Muscle of back (tissue), 13 donors: ENCODE measurements at places on chromosomes 1 and 21.

- DNase-seq, result no peak
These were observed 10.9 kb downstream of the RD3 start for GRCh38 chr1:211480941-211481545.

GRCh38 chr1:110548381-110548780, 29.4 kb upstream of the KCNA10 start:
- DNase-seq, result no peak

GRCh38 chr1:186283374-186283773, 91.7 kb downstream of the TPR start:
- no peak for DNase-seq

- DNase-seq, result no peak
These were observed at the start of gene PRSS38 for GRCh38 chr1:227815468-227816409. Gene PRSS38, plus strand, starts transcription at chr1:227815675. Its CDS starts 42 bp downstream, at chr1:227815717.

DNA sequence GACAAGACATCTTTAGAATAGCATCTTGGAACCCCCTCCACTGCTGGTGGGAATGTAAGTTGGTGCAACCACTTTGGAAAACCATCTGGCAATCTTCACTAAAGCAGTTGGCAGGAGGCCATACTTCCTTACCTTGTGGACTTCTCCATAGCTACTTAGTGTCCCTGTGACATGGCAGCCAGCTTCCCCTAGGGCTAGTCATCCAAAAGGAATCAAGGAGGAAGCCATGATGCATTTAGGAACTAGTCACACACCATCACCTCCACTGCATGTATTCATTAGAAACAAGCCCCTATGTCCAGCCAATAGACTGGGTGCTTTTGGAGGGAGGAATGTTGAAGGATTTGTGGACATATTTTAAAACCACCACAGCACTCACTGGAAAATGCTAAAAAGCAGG, 19.9 kb downstream of the MX2 start:
- DNase-seq, result no peak

DNA sequence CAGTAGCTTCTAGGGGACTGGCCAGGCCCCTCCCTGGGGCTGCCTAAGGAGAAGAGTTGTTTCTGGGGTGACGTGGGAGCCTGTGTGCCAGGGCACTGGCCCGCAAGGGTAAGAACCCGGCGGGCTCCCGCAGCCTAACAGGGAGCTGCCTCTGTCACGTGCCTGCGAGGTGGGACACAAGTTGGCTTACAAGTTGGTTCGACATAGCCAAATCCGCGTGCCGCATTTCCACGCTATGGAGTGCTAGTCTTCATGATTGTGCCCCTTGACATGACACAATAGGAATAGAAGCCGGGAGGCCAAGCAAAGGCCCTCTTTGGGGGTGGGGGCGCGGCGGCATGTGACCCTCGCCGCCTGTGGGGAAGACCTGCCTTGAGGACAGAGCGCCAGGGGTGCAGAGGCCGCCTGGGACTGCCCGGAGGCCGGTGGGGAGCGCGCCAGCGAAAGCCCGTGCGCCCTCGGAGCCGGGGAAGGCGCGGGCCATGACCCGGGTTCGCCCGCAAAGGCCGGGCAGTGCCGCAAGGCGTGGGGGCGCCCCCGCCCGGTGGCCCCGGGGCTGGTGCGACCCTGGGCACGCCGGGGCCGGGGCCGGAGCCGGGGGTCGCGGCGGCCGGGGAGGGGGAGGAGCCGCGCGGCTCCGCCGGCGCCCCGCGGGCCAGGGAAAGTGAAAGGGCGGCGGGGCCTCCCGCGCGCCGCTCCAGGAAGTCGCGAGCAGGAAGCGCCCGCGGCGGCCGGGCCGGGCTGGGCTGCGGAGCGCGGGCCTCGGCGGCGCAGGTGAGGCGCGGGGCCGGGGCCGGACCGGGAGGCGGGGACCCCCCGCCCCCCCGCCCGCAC, at the start of gene SLC37A1:
SLC37A1 (plus strand) TSS at position 702 of the 834 bp plus-strand sequence. CDS start 4,603 bp downstream, outside the sequence.
- no peak for DNase-seq

- DNase-seq, result no peak
These were observed 22.7 kb upstream of the LSM10 start for GRCh38 chr1:36420409-36420808.

DNA sequence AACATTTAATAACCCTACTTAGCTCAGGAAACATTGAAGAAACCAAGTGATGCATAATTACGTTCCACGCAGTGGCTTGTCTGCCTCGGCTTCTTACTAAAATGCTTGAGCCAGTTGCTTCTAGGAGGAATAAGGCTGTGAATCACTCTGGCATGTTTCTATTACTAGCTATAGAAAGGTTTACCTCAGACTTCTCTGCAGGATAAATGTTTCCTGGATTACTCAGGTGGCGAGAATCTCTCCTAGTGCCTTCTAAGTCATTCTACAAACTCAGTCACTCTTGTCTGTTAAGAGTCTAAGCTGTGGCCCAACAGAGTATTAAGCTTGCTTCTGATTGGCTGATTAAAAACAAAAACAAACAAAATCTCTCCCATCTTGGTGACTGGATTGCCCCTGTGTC, 92.0 kb upstream of the RALGPS2 start:
- no peak for DNase-seq
